ENCODE measurements at places on chromosomes 2 and 18. TPM values are rescaled to one million over a fixed set of nuclear protein-coding genes. Genes with fewer than 3 reads are reported as not detected.
A peak's percentile ranks its signal among the peaks of the same experiment; 100 is the strongest.

Gene BOLL
- polyA plus RNA-seq: not detected

Gene AAK1
- polyA plus RNA-seq: 70.7 TPM

Gene ST8SIA3
- not detected for polyA plus RNA-seq

Gene RAB6C
- not detected for polyA plus RNA-seq

Gene ERBB4
- polyA plus RNA-seq: not detected

GRCh38 chr2:156350374-156351142 is 18.0 kb upstream of the NR4A2 start:
- no peak for DNase-seq

GRCh38 chr18:59878644-59879043 is 21.2 kb upstream of the PMAIP1 start:
- DNase-seq: no peak

GRCh38 chr2:154692927-154693326 is 5.6 kb upstream of the KCNJ3 start:
- no peak for DNase-seq

DNA sequence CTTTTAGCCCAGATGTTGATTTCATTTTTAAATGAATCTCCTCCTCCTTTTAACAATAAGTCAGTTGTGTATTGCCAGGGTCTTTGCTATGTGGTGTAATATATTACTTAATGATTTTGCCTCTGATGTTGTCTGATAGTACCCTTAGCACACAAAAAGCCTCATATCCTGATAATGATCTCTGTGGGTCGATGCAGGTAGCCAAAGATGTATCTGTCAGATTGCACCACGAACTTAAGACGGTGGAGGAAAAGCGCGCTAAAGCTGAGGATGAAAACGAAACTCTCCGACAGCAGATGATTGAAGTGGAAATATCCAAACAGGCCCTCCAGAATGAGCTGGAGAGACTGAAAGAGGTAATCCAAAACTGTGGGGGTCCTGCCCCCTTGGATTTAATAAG is 14.8 kb downstream of the MTCL1 start:
- no peak for DNase-seq

DNA sequence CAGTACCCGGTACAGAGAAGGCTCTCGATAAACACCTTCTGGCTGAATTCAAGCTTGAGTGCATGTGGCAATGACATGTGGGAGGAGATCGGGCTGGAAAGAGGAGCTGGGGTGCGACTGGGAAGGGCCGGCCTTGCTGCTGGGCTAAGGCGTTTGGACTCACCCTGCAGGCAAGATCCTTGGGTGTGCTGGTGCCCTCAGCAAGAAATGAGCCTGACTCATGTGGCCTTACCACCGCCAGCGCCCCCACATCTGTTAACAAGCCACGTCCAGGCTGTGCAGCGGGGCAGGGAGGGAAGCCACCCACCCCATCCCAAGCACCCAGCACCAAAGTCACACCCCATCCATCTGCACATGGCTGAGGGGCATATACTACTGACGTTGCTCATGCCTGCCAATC is 1.3 kb downstream of the HS1BP3 start:
- no peak for DNase-seq

DNA sequence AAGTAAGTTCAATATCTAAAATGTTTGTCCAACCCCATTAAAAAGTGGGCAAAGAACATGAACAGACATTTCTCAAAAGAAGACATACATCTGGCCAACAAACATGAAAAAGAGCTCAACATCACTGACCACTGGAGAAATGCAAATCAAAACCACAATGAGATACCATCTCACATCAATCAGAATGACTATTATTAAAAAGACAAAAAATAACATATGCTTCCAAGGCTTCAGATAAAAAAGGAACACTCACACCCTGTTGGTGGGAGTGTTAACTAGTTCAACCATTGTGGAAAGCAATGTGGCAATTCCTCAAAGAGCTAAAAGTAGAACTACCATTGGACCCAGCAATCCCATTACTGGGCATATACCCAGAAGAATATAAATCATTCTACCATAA is 931.1 kb downstream of the LRP1B start:
- DNase-seq: no peak

DNA sequence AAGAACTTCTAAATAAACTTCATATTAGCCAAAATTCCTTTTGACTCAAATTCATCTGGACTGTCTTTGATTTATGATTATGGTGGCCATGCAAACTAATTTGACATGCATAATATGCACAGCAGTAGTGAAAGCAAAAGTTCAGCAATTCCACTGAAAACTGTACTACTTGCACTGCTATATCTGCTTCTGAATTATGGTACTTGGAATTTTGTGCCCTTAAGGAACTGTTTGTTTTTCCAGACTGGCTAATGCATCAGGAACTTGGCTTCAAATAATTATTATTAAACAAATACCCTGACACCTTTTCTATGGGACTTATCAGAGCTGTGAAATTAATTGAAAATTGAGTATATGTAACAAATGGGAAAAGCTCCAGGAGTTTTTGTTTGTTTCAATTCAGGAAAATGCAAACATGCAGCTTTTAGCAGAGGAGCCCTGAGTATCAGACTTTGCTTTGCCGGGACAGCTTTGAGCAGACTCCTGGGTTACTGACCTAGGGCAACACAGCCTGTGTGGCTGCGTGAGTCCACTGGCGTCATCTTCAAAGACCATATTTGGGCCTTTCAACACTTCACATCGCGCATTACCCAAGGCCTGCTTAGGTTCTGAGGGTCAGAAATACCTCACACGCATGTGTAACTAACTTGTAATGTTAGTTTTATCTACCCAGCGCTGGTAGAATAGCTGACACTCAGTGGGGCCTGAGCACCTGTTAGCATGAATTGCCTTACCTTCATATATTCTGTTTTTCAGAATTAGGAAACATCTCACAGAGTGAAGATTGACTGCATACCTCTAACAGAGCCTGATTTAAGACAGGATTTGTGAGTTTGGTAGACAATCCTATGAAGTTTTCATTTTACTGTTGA is 35.4 kb downstream of the CFAP221 start:
- no peak for DNase-seq

DNA sequence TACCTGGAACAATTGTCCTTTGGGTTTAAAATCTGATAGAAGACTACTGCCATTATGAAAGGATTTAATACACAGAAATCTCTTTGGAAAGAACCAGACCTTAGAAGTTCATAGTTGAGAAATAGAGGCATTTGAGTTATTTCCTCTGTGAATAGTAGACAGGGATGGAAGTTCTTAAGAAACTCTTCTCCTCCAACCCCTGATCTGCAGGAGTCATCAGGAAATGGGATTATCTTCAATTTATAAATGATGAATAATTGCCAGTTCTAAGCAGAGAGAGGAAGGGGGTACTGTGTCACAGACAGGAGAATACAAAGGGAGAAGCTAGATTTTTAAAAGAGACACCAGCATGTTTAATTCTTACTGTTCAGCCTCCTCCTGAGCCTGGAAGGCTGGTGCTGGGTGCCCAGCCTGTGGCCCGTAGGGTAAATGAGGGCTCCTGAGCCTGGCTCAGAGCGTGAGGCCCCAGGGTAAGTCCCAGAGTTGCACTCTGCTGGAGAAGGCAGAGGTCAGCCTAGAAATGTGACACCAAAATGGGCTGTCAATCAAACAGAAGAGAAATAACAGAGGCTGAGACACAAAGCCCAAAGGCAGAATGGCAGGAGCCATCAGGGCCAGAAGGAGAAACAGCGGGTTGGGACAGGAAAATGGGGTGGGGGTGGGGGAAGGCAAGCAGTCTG is 58.2 kb upstream of the PKDCC start:
- DNase-seq: no peak

DNA sequence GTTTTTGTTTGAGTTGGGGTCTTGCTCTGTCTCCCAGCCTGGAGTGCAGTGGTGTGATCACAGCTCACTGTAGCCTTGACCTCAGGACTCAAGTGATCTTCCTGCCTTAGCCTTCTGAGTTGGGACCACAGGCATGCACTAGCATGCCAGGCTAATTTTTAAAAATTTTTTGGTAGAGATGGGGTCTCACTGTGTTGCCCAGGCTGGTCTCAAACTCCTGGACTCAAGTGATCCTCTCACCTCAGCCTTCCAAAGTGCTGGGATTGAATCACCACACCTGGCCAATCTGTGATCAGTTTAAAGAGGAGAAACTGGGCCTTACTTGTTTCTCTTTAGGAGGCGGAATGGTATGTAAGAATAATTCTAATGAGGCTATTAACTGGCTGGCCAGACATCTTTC is 49.9 kb downstream of the IMPA2 start:
- DNase-seq: no peak

DNA sequence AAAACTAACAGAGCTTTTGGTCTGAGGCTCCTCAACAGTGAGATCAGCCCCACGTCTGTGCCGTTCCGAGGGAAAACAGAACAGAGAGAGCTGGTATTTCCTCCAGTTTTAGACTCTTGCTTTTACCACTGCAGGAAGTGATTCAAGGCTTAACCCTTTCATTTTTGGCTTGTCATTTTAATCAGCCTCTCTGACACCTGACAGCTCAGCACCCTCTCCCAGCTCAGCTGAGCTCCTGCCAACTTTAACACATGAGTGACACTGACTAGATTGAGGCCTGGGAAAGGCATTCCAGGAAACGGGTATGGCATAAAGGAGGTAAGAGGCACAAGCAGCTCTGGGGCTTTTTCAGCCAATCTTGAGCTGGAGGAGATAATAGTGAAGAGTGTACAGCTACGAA is 239.4 kb upstream of the SKOR2 start:
- peak; percentile 4 for DNase-seq

DNA sequence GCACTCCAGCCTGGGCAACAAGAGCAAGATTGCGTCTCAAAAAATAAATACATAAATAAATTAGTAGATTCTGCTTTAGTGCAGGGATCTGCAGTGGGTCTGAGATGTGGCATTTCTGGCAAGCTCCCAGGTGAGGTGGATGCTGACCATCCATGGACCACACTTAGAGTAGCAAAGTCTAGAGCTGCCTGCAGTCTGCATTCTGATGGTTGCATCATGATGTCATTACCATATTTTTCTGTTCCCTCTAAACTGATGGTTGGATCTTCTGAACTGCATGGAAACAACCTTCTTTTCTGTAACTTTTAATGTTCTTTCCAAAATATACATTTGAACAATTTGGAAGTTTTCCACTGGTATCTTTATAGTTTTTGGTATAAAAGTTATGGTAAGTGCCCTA is 42.9 kb downstream of the MYL12B start:
- no peak for DNase-seq

DNA sequence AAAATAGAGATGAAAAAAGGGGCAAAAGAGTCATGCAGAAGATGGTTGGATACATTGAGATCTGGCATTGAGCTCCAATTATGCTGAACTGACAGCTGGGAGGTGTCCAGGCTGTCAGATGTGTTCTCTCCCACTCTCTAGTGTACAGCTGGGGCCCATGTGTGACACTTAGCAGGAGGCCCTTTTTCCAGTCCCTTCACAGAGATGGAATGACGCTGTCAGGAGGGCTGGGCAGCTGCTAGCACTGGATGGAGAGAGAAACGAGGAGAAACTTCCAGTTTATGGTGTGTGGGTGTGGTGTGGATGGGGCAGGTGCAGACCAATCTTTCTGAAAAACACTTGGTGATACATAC is 437.7 kb upstream of the HS6ST1 start:
- DNase-seq: no peak

GRCh38 chr18:27277554-27277953 is 92.4 kb upstream of the CHST9 start:
- no peak for DNase-seq

- peak; percentile 82 for DNase-seq
Measured at GRCh38 chr18:2654928-2655177, 673 bp upstream of the SMCHD1 start.

DNA sequence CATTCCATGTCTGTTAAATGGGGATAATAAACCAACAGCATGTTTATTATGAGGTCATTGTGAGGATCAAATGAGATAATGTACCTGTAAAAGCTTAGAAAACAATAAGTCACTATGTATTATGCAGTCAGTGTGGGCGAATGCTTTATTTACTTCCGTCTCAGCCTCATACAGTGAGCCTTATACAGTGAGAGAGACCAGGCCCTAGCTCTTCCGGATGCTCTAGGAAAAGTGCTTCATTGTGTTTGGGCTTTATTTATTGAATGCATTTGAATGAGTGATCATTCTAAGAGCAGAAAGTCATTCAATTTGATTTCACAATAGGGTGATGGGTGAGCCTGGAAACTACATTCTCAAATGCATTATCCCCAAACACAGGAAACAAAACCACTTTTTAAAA is 603.9 kb upstream of the FANCL start:
- DNase-seq: no peak

GRCh38 chr2:95346231-95346737 is 49.1 kb downstream of the KCNIP3 start:
- DNase-seq: no peak

GRCh38 chr18:34740724-34741123 is 30.6 kb downstream of the DTNA start:
- no peak for DNase-seq

All from CD4-positive, CD25-positive, alpha-beta regulatory T cell (primary cell).